ENCODE measurements at places on chromosomes 3 and 15. TPM values are rescaled to one million over a fixed set of nuclear protein-coding genes. Genes with fewer than 3 reads are reported as not detected.

- DNase-seq: peak; percentile 75
Observed at GRCh38 chr3:46378426-46378942, 7.7 kb downstream of the CCR5 start.

DNA sequence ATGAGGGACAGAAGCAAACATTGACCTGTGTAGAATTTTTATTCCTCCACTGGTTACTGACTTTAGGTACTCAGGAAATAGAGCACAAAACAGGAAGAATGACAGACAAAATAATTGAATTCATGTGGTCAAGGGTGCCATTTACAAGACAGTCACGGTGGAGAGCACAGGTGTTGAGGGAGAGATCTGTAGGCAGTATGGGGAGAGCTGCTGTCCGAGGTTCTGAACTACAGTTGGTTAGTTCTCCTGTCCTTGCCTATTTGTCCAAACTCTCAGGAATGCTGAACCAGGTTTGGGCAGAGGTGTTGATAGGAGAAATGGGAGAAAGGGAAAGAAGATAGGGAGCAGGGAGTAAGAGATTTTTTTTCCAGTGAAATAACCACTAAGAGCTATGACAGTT lies 178.5 kb upstream of the ZBTB20 start:
- no peak for DNase-seq

DNA sequence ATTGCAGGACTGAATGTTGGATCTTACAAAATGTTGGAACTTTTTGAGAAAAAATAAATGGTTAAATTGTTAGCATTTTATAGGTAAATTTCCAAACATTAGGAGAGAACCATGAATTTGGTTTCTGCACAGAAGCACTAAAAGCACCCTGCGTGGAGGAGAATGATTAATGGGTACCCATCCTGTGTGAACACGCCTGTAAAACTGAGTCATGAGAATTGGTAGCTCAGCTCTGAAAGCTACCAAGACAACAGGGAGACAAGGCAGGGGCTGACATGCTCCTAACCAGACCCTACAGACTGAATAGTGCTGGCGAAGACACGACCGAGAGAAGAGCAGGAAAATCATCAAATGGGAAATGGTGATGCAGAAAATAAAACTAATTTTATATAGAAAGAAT lies 32.4 kb upstream of the MTMR10 start:
- DNase-seq: no peak

- no peak for DNase-seq
Observed at GRCh38 chr3:3744826-3745225, 54.4 kb upstream of the LRRN1 start.

The FAM107A gene
- 82.9 TPM for total RNA-seq

DNA sequence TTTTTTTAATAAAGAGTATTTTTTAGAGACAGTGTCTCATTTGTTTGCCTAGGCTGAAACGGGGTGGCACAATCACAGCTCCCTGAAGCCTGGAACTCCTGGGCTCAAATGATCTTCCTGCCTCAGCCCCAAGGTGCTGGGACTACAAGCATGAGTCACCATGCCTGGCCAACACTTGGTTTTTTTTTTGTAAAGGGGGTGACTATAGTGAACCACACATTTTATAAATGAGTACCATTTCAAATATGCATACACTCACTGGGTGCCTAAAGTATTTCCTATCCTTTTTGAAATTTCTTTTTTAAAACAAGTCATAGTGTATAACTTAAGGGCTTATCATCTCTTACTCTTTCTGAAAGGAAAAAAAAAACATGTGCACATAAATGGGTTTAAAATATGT lies 325.2 kb upstream of the MEIS2 start:
- DNase-seq: no peak

The SLC51B gene
- not detected for total RNA-seq

DNA sequence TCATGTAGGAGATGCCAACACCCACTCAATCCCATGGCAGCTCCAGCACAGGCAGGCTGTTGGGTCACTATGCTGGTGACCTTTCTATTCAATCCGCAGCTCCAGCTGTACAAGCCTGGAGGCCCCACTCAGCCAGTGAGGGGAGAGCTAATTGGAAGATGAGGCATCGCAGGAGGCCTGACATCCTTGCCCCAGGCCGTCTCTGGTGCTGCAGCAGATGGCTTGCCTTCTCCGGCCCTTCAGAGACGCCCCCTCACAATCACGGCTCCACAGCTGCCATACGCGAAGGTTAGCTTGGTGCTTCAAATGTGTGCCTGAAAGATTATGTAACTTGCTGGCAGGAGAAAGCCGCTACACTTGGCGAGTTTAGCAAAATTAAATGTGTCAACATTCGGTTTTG lies 104.2 kb upstream of the CLSTN2 start:
- DNase-seq: peak; percentile 81

DNA sequence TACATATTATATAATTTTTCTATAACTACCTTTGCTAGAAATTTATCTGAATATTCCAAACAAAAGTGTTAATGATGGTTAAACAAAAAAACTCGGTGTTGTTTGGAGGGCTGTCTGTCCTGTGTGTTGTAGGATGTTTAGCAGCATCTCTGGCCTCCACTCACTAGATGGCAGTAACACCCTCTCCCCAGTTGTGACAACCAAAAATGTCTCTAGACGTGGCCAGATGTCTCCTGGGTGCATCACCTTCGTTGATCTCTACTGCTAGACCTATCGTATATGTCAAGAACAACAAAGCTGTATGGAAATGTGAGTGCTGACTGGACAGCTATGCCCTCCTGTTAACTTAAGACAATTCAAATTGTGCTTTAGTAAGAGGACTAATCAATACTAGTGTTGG lies 14.1 kb downstream of the ANKRD34C start:
- no peak for DNase-seq

The TRPM1 gene
- not detected for total RNA-seq

The WDR93 gene
- not detected for total RNA-seq

GRCh38 chr3:40925231-40925630 lies 274.1 kb upstream of the CTNNB1 start:
- no peak for DNase-seq

GRCh38 chr3:115693868-115694267 lies 70.6 kb downstream of the GAP43 start:
- DNase-seq: no peak

The BNIP2 gene
- 73.2 TPM for total RNA-seq

GRCh38 chr15:67927501-67928168 lies 87.8 kb upstream of the RNU6-1 start:
- peak; percentile 77 for DNase-seq

DNA sequence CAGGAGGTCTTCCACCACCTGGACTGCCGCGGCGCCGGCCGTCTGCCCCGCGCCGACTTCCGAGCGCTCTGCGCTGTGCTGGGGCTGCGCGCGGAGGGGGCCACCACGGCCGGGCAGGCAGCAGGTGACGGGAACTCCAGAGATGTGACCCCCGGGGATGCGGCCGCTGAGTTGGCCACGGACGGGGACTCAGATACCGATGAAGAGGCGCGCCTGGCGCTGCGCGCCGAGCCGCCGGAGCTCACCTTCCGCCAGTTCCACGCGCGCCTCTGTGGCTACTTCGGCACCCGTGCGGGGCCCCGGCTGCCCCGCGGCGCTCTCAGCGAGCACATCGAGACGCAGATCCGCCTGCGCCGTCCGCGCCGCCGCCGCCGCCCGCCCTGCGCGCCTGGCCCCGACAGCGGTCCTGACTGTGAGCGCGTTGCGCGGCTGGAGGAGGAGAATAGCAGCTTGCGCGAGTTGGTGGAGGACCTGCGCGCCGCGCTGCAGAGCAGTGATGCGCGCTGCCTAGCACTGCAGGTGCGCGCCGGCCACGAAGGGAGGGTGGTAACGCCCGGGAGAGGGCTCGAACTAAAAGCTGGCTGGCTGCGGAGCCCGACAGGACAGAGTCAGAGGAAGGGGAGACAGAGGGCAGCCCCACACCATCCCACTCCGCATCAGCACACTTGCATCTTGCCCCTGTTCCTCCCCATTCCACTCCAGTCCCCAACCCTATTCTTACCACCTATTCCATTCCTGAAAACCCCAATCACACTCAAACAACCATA lies 885 bp downstream of the EFCC1 start:
- DNase-seq: no peak

The NDN gene
- 40.0 TPM for total RNA-seq

DNA sequence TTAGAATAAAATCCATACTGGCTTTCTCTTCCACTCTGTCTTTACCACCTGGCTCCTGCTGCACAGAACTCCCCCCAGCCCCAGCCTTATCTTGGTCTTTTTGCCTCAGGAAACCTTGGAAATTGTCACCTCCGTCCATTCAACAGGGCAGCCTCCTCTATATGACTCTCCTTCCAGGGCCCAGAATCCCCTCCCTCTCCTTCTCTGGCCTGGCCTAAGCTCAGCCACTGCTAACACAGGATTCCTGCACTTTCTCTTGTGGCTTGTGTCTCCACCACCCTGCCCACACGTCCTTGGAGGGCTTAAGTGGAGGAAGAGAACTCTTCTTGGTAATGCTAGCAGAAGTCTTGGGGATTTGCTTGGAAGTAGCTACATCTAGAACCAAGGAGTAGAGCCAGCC lies 1.5 kb upstream of the IL17RD start:
- no peak for DNase-seq

GRCh38 chr15:89423981-89424380 lies 72.4 kb downstream of the RHCG start:
- DNase-seq: no peak

GRCh38 chr3:45283471-45283870 lies 57.4 kb upstream of the TMEM158 start:
- DNase-seq: no peak

GRCh38 chr3:132522353-132522752 lies 74.7 kb upstream of the ACKR4 start:
- no peak for DNase-seq

DNA sequence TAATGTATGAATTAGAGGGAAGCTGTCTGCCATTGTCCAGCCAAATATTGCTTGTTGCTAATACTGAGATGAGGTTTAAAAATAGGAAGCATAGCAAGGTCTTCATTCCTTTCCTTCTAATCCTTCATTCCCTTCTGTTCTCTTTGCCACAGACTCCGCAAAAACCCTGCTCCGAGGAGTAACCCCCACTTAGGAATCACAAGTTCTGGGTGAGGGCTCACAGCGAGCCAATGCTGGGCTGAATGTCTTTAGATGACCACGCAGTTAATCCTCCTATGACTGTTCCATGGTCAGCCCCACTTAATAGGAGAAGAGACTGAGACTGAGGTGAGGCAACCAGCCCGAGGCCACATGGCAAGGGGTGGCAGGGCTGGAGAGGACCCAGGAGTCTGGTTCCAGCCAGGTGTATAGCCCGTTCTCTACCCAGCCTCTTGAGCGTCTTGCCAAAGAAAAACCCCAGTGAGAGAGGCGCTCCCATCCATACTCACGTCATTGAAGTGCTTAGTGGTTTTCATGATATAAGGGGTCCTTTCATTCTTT lies 44.9 kb upstream of the CTSH start:
- no peak for DNase-seq

DNA sequence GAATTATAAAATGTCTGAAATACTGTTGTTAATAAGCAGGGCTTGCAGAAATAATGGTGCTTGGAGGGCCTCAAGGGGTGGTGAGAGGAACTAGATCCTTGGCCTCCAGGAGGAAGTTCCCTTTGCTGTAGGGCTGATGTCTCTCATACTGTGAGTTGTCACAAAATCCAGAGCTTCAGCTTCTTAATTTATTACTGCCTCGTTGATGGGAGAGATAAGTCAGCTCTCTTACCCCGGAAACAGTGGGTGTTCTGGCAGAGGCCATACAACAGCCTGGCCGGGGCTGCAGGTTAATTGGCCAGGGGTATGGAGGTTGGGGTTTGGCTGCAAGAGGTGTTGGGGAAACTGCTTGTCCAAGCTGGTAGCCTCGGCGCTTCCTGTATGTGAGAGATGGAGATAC lies 15.5 kb downstream of the MAPKAPK3 start:
- DNase-seq: no peak

- DNase-seq: no peak
Observed at GRCh38 chr15:89486726-89487050, 9.7 kb downstream of the RHCG start.

DNA sequence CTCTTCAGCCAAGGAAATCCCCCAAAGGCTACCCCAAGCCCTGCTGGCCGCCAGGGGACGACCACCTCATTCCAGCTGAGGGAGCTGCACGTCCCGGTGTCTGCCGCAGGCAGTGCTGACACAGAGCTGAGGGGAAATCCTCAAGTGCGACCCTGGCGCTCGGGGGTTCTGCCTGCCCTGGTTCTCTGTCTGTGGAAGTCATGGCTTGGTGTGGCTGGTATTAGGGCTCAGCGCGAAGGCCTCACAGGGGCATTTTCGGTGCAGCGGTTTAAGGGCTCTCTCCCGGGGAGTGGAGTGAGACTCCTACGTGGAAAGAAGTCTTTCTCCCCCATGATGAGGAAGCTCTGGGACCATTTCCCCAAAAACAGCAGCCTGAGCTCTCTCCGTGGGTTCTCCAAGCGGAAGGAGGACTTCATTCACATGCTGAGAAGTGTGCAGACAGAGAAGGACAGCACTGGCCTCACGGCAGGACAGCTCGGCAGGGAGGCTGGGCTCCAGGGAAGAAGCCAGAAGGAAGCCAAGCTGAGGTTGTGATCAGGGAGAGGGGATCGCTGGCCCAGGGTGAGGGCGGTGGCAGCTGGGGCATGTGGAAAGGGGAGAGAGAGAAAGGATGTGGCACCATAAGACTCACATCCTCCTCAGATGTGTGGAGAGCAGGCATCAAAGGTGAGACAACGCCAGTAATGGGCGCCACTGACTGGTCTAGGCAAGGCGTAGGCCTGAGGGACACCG lies 48.6 kb downstream of the KLF15 start:
- no peak for DNase-seq

DNA sequence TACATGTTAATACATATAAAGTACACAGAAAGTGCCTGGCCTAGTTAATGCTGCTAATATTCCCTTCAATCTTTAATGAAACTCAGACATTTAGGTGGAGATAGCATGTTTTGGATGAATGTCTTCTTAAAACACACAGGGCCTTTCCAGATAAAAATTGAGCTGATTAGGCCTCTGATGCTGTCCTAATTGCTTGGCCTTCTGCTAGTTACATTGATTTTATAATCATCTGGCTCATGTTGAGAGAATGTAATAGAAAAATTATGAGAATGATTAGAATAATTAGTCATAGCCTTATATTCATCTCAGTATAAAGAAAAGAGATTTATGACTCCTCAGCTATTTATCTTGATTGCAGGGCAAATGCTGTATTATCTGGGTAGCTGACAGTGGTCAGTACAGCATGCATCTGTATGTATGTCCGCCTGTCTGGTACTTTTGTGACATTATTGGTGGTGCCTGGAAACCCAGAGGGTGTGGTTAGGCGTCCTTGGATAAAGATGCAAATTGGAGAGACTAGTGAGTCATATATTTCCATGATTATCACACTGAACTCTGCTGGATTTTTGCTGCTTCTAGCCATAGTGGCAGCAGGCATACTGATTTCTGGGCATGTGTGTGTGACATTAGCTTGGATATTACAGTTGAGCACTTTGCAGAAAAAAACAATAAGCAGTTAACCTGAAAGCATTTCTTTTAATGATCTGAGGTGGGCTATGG lies 120.8 kb downstream of the FEZF2 start:
- DNase-seq: no peak

DNA sequence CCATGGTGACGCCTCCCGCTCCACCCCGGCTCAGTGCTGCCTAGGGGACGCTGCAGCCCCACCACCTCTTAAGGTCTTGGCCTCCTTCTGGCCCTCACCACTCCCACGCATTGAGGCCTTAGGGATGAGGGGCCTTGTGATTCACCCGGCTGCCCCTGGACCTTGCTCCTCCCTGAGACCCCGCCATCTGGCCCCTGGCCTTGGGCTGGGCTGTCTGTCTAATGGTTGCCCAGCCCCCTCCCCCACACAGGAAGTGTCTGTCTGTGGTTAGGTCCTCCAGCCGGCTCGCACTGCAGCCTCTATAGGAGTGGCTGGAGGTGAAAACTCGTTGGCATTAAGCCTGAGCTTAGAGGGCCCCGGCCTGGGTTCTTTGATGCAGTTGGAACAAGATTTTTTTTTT lies 21.5 kb upstream of the MTHFS start:
- no peak for DNase-seq

- no peak for DNase-seq
Observed at GRCh38 chr3:81989274-81989673, 227.8 kb upstream of the GBE1 start.

The NEO1 gene
- 13.4 TPM for total RNA-seq
